Psoas muscle (tissue), 8 donors: ENCODE measurements at places on chromosomes 4 and X. TPM values are rescaled to one million over a fixed set of nuclear protein-coding genes. Genes with fewer than 3 reads are reported as not detected.

BST1 gene
- 2.1 TPM for total RNA-seq

FOXP3 gene
- total RNA-seq = not detected

DNA sequence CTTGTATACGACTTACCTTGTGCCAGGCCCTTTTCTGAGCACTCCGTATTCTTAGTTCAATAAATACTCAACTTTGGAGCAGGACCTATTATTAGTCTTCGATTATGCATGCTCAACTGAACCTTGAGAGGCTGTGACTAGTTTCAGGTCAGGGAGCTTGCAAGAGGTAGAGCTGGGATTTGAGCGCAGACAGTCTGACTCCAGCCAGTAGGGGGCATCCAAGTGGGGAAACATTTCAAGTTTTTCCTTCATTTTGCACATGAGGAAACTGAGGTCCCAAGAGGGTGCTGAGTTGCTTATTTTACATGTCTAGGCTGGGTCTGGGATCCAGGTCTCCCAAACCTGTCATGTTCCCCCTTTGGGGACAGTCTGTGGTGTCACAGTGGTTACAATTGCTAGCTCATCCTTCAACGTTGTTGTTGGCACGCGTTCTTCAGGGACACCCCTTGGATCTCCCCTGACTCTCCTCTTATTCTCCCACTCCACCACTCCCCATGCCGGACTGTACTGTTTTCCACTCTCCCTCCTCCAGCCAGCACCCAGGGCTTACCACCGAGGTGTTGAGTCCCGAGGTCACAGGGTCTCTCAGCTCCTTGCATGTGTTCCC, 6.7 kb upstream of the PRICKLE3 start:
- DNase-seq = no peak

DNA sequence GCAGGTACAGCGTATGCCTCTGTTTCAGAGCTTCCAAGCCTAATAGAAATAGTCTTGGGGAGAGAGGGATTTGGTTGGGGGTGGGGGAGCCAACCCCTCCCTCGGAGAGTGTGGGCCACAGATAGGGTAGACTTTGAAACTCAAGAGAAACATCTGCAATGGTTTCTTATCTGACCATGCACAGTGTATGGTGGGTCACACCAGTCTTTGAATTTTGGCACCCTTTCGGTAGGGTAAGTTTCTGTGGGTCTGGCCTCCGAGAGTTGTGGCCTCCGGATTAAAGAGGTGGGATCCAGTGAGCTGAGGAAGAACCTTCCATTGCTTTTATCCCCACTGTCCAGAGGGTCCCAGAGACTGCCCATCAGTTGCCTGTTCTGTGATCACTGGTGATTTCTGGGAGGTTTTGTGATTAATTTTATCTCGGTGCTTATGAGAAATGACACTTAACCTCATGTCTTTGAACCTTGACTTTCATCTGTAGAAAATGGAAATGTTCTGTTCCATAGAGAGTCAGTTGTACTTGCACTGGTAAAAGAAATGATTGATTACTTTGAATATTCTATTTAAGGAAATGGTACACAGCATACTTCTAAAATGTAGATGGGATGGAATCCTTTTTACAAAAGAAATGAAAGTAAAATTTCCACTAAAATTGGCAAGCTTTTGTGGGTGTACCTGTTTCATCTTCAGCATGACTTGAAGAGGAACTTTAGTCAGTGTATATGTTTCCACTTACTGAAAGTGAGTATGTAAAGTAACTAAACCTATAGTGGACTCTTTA, 62.7 kb downstream of the TMEM131L start:
- no peak for DNase-seq

- no peak for DNase-seq
Observed at GRCh38 chrX:80170581-80170980, 156.0 kb downstream of the TBX22 start.

GRCh38 chrX:97849951-97850350, 966.2 kb downstream of the RPA4 start:
- no peak for DNase-seq

WNK3 gene
- total RNA-seq = 0.15 TPM

GRCh38 chr4:5030221-5030620, 11.0 kb upstream of the CYTL1 start:
- DNase-seq = no peak

- DNase-seq = no peak
Observed at GRCh38 chr4:15148199-15148598, 145.9 kb downstream of the CPEB2 start.

GRCh38 chrX:126170720-126171119, 4.6 kb upstream of the DCAF12L2 start:
- DNase-seq = no peak

- no peak for DNase-seq
Observed at GRCh38 chr4:17664755-17665154, 50.3 kb downstream of the MED28 start.

HSD17B13 gene
- not detected for total RNA-seq

DNA sequence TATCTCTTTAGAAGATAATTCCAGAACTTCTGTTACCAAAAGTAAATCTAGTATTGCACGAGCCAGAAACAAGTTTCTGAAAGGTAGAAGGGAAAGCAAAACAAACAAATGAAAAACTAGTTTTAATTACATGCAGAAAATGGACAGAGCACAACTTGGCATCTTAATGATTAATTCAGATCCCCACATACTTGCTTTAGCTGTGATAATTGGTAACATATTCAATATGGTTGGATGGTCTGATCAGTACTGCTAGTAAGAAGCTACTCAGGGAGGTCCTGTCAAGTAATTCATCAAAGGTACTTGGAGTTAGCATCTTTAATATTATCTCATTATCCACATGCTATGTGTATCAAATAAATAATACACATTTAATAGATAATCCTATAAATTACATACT, 204.3 kb downstream of the TRAM1L1 start:
- no peak for DNase-seq
